Endodermal cell (in vitro differentiated cells): ENCODE measurements at places on chromosomes 16 and 17. TPM values are rescaled to one million over a fixed set of nuclear protein-coding genes. Genes with fewer than 3 reads are reported as not detected.

DNA sequence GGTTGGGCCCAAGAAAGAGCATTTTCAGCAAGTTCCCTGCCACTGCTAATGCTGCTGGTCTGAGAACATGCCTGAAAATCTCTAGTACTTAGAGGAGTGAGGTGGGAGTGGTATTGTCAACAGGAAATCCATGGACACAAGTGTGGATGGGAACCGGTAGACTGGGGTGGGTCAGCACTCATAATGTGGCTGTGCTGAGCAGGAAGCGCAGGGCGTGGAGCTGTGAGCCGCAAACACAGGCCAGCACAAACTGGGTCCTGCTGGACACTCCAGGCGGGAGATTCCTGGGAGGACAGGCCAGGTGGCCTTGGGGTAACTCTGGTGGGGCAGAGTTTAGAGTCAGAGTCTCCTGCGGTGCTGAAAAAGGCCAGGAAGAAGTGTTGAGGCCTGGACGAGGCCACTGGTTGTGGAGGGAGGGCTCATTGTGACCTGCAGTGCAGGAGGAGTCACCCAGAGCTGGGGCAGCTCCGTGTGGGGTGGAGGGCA is 62.6 kb downstream of the BANP start:
- DNase-seq: peak; percentile 33

DNA sequence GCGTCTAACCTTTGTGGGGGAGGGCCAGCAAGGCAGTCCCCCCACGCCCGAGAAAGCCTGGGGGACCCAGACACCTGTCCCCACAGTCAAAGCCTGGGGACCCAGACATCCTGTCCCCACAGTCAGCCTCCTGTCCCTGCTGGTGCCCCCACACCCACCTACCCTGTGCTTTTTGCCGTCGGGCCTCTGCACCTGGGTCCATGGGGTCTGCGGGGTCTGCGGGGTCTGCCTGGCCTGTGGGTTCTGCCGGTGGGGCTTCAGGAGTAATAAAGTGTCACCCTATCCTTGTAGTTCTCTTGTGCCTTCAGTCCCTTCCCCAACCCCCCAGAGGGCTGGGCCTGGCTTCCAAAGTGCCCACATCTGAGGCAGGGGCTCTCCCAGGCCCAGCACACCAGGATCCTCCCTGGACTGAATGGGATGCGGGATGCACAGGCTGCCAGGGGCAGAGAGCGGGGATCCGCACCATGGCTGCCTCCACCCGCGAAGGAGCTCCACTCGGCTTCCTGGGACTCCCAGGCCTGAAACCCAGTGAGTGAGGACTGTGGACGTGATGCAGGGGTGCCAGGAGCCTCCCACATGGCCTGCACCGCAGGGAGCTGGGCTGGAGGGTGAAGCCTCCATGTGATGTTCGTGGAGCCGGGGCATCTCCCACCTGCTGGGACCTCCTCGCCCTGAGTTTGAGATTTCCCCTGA is 16.3 kb upstream of the DPEP1 start:
- DNase-seq: no peak

- peak; percentile 83 for DNase-seq
Observed at GRCh38 chr17:40417258-40417608, 463 bp downstream of the TOP2A start.

GRCh38 chr16:11575223-11575589 is 11.5 kb downstream of the LITAF start:
- no peak for DNase-seq

DNA sequence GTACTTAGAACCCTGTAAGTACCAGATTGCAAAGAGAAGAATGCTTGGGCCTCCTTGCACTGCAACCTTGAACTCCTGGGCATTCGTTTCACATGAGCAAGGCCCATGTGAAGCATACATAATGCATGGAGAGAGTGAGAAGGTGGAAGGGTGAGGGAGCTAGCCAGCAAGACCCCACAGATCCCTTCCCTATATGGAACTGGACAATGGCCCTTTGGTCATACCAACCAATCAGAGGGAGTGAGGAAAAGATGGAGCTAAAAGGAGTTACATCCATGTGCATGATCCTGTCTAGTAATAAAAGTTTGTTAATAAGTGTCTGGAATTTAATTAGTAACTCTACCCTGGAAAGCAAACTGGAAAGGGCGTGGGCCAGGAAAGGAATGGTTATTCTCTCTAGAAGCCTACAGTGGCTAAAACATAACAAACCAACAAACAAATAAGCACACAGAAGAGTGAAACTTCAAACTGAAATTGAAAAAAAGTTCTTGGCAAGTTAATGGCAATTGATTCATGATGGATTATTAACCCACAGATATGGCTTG is 29.6 kb downstream of the DNAH3 start:
- DNase-seq: no peak

GRCh38 chr16:58481226-58481869 is 18.6 kb upstream of the NDRG4 start:
- DNase-seq: no peak

DNA sequence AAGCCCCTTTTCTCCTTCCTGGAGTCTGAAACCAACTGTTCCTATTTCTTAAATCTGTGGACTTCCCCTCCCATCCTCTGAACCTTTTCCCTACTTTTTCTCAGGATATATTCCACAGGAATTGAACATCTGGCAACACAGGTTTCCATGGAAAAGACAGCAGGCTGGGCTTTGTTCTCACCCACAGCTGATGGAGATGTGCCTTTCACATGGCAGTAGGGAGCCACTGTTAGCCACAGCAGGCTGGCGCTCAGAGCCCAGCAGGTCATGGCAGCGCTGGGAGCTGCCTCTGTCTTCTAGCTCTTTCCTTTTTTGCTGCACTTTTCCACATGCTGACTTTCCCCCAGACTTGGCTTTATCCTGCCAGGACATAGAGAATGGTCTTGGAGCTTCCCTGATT is 116.4 kb upstream of the NLRP1 start:
- DNase-seq: peak; percentile 46

- DNase-seq: no peak
Observed at GRCh38 chr16:83901101-83901500, 2.2 kb downstream of the MLYCD start.

- DNase-seq: peak; percentile 94
Observed at GRCh38 chr17:46950997-46951621, 27.9 kb downstream of the RPRML start.

DNA sequence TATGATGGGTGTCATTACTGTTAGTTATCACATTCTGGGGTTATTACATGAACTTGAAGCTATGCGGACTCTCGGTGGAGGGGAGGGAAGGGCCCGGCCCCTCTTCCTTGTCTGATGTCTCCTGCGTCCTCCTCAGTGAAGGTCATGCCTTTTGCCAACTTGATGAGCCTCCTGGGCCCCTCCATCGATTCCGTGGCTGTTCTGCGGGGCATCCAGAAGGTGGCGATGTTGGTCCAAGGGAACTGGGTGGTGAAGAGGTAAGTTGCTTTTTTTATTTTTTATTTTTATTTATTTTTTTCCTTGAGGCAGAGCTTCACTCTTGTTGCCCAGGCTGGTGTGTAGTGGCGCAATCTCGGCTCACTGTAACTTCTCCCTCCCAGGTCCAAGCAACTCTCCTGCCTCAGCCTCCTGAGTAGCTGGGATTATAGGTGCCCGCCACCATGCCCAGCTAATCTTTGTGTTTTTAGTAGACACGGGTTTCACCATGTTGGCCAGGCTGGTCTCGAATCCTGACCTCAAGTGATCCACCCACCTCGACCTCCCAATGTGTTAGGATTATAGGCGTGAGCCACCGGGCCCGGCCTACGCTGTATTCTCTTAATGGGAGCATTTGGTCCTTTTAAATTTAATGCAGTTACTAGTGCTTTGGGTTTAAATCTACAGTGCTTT is 21.6 kb downstream of the POLR3E start:
- peak; percentile 91 for DNase-seq

- DNase-seq: peak; percentile 97
Observed at GRCh38 chr17:35460354-35460851, 11.8 kb upstream of the SLFN13 start.

DNA sequence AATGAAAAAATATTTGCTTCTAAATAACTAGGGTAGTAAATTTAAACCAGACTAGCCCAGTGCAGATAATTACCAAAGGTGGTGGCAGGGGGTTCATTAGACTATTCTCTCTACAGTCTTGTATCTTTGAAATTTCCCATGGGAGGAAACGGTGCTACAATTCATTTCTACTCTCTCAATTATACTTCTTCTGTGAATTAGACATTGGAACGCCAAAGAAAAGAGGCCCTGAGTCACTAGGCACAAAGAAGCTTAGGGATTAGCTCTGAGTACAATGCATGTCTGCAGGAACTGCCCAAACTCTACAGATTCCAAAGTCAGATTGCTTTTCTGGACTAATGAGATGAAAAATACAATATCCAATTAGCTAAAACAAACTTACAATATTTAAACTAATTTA is 30.7 kb upstream of the ARL6IP1 start:
- DNase-seq: no peak

GRCh38 chr16:68078701-68079375 is 6.3 kb upstream of the NFATC3 start:
- DNase-seq: no peak

Gene GAST
- total RNA-seq: not detected in 2 replicates

Gene HCRT
- not detected in 3 replicates for total RNA-seq

Gene MC1R
- 2.5 to 3.4 TPM (median 2.9 TPM) in 3 replicates for total RNA-seq

Gene CDH11
- total RNA-seq: 0.73 to 1.3 TPM (median 0.99 TPM) in 3 replicates

Gene GGT6
- total RNA-seq: not detected in 3 replicates

Gene CUEDC1
- total RNA-seq: 15.7 to 18.7 TPM (median 17.0 TPM) in 3 replicates

Gene IL17C
- 0.32 TPM in 1 of 2 replicates, not detected in the other for total RNA-seq

Gene KRTAP1-5
- total RNA-seq: not detected in 3 replicates
